ENCODE measurements at places on chromosomes 4 and X.

- no peak for DNase-seq
Measured at GRCh38 chr4:100849319-100849718, 331.5 kb upstream of the EMCN start.

DNA sequence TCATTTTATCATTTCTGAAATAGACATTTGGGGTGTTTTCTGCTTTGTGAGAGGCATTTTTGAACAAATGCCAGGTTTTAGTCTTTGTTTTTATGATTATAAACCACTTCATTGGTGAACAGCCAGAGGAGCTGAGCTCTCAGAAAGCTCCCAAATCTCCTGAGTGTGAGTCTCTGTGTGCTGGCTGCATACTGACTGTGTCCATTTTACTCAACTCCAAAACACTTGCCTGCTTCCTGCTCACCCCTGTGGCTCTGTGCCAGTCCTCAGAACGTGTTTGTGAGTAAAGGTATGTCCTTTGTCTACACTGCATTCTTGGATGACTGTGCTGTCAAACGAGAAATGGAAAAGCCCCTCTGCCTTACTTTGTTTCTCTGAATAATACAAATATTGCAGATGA, 5.4 kb upstream of the LRAT start:
- DNase-seq = peak; percentile 88

DNA sequence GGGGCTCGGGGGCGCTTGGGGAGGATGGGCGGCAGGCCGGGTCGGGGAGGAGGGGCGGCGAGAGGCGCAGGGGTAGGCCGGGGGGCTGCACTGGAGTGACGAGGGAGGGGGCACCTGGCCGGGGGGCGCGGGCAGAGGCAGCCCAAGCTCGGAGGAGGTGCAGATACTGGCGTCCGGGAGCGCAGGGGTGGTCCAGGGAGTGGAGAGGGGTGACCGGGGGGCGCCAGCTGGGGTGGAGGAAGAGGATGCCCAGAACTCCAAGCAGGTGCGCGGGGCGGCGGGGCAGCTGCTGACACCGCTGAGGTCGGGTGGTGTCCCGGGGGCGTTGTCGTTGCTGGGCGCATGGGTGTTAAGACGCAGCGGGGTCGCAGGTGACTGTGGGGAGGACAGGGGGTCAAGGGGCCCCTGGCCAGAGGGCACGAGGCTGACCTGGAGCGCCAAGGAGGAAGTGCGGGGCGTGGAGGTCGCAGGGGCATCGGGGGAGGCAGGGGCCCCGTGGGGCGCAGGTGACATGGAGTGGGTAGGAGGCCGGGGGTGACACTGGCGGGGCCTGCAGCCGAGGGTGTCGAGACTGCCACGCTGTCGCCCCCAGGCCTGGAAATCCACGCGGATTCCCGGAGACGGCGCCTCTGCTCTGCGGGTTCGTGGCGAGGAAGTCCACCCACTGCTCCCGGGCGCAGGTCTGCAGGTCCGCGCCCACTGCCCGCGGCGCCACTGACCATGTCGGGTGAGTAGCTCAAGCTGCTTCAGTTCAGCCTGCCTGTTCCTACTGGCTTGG, 928 bp downstream of the GYG2 start:
- DNase-seq = no peak

DNA sequence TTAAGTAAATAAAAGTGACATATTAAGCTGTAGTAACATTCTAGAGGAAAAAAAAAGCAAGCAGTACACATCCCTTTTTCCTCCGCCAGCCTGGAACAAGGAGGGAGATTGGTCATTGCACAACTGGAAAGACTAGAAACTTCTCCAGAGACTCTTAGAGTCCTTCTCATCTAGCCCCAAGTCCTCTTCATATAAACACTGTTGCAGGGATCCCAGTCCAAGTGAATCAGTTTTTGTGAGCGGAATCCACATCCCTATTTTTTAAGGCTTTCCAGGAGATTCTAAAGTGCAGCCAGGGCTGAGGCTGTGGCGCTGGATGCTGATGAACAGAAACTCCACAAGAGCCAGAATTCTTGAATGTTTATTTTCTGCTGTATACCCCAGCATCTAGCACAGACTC, 23.8 kb downstream of the REELD1 start:
- no peak for DNase-seq

GRCh38 chr4:123043013-123043412, 120.6 kb upstream of the NUDT6 start:
- peak; percentile 13 for DNase-seq

GRCh38 chrX:53939127-53939526, 105.1 kb downstream of the PHF8 start:
- no peak for DNase-seq

GRCh38 chr4:25874655-25875054, 11.9 kb upstream of the SEL1L3 start:
- DNase-seq = no peak

- peak; percentile 26 for DNase-seq
Measured at GRCh38 chr4:47913861-47914219, 543 bp downstream of the NFXL1 start.

DNA sequence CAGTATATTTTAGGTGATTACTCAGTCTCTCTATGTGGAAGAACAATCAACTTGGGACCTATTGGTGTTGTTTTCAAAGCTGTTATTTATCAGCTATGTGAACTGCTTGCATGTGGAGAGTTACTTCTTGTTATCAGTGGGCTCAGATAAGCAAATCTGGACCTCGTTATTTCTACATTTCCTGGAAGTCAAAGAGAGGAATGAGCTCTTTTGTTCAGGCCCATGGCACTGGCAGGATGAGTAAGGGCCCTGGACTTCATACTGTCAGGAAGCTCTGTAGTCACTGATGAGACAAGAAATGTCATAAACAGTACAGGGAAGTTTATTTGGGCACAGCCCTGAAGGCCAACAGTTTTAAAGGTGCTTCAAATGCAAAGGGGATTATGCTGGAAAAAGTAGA, 760.6 kb upstream of the EPHA5 start:
- DNase-seq = peak; percentile 65

GRCh38 chrX:119145241-119145653, 17.6 kb upstream of the KIAA1210 start:
- no peak for DNase-seq

- DNase-seq = no peak
Measured at GRCh38 chr4:139913995-139914598, 239.9 kb downstream of the MAML3 start.

- no peak for DNase-seq
Measured at GRCh38 chr4:56469489-56470210, 2.2 kb downstream of the SRP72 start.

DNA sequence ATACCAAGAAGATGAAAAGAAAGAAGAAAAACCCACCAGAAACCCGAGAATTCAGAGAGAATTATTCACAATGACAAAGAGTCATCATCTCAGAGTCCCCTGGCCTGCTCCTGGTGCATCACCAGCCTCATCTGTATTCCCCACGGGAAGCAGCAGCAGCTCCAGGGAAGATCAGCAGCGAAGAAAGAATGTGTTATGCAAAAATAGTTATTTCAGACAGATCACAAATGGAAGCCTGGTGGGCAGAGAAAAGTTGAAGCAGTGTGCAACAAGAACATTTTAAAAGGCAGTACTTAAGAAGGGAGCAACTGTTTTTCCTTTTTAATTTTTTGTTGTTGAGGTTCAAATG, 189.2 kb downstream of the PPP3CA start:
- no peak for DNase-seq

- peak; percentile 51 for DNase-seq
Measured at GRCh38 chr4:97153042-97153441, 990.2 kb downstream of the STPG2 start.

GRCh38 chrX:49184294-49185281, 1.6 kb downstream of the PRICKLE3 start:
- peak; percentile 88 for DNase-seq

DNA sequence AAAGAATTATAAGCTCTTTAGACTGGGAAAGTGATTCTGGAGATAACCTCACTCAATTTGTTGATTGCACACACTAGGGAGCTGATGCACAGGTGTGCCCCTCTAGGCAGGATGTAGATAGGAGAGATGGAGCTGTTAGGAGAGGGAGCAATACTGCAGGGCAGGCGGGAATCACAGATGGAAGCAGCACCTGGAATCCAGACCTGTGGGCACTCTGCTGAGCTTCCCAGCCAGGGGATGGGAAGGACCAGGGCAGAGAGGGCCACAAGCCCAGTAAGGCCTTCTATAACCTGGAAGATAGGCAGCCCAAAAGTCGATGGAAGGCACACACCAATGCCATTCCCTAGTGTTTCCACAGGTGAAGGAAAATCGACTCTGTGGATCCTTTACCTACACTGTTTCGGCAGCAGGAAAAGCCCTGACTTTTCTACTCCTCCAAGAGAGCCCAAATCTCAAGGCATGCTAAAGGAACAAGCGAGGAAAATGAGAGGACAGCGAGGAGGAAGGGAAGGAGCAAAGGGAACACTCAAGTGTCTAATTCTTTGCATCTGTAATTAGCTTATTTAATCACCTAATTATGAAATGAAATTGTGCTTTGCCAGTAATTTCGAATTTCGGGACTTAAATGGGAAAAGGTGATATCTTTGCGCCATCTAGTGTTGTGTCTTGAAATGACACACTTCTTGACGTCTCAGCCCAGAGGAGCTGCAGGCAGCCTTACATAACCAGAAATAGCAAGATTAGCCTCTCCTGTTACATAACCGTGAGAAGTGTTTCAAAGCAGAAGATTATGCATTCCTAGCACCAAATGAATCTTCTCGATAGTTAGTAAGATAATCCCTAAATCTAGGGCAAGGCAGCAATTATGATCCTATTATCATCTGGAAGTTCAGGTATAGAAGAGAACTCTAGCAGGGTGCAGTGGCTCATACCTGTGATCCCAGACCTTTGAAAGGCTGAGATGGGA, 31.0 kb upstream of the TLR3 start:
- peak; percentile 18 for DNase-seq

GRCh38 chr4:31068257-31069075, 348.3 kb downstream of the PCDH7 start:
- DNase-seq = no peak

DNA sequence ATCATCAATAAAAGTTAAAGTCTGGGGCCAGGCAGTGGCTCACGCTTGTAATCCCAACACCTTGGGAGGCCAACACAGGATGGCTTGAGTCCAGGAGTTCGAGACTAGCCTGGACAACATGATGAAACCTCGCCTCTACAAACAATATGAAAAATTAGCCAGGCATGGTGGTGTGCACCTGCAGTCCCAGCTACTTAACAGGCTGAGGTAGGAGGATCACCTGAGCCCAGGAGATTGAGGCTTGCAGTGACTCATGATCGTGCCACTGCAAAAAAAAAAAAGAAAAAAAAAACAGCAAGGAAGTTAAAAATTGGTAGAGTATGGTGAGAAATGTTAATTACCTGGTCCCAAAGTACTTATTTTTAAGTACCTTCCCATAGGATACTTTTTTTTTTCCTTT, 27.5 kb downstream of the FBXW7 start:
- DNase-seq = peak; percentile 29

DNA sequence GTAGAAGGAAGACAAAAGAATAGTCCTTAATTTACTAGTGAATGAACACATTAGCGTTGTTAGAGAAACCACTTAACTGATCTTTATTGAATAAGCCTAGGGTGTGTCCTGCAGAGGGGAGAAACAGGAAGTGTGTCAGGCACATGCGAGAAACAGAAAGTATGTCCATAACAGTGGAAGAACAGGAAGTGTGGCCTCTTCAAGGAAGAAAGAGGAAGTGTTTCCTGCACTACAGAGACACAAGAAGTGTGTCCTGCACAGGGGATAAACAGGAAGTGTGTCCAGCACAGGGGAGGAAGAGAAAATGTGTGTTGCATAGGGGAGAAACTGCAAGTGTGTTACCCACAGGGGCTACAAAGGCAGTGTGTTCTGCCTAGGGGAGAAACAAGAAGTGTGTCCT, 539.6 kb upstream of the PRKX start:
- no peak for DNase-seq

DNA sequence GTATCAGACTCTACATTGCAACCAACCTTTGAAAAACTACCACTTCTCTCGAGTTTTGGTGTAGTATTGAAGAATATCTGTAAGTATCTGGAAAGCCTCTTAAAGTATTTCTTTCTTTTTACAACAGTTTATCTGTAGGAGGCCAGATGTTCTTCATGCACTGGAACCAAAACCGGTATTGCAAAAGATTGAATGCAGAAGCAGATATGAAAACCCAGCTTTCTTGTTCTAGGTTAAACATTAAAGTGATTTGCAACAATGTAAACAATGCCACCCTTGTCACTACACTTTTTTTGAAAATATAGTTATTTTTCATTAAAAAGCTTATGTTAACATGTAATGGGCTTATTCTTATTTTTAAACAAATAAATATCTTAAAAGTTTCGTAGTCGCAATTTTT, 27.2 kb downstream of the PLS3 start:
- DNase-seq = no peak

GRCh38 chr4:120724656-120725055, 197.9 kb downstream of the PRDM5 start:
- DNase-seq = peak; percentile 37

GRCh38 chr4:54099748-54100574, at the start of gene GSX2:
Gene GSX2 (plus strand): TSS chr4:54100163. CDS start chr4:54100345, 182 bp downstream.
- DNase-seq = no peak

GRCh38 chr4:56465599-56466295, 1.7 kb upstream of the SRP72 start:
- peak; percentile 65 for DNase-seq
